ENCODE measurements at places on chromosomes 12 and 14.
A peak's percentile ranks its signal among the peaks of the same experiment; 100 is the strongest.

- DNase-seq: no peak
Measured at GRCh38 chr14:32226056-32226455, 23.0 kb upstream of the RNU6-8 start.

- no peak for DNase-seq
Measured at GRCh38 chr14:23380197-23380914, 3.5 kb downstream of the CMTM5 start.

- DNase-seq: no peak
Measured at GRCh38 chr12:16323010-16323409, 24.4 kb upstream of the MGST1 start.

DNA sequence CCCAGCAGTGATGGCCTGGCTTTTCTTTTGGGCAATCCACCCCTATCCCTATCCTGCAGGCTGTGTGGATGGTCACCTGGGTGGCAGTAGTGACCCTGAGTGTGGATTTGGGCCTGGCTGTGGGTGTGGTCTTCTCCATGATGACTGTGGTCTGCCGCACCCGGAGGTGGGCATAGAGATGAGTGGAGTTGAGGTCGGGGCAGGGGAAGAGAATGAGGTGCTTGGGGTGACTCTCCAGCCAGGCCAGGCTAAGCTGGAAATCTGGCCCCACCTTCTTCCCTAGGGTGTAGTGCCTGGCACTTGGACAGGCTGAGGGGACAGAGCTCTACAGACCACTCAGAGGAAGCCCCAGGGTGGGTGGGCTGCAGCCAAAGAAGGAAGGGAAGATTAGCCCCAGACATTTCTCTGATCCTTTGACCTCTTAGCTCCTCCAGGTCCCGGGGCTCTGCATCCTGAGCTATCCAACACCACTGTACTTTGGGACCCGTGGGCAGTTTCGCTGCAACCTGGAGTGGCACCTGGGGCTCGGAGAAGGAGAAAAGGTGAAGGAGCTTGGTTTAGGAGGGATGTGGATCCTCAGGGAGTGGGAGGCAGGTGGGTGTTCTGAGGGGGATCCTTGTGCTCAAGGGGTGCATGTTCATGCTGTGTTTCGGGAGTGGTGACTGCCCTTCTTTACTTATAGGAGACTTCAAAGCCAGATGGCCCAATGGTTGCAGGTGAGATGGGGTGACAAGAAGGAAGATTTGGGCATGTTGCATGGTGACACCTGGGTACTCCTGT lies 8.4 kb downstream of the B4GALNT1 start:
- DNase-seq: no peak

GRCh38 chr12:111411185-111411764 lies 5.6 kb downstream of the SH2B3 start:
- DNase-seq: no peak

DNA sequence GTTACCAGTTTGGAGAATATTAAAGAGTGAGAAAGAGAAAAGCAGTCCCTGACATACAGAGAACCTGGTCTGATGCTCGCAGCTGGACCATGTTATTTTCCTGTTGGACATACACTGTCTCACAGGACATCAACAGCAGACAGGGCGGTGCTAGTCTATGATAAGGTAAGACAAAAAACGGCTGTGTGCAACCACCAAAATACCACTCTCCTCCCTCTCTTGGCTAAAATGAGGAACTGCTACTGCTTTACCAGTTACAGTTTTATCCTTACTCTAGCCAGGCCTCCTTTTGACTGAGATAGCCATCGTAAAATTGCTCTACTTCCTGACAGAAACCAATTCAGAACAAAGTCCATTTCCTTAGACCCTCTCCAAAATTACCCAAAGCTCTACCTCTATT lies 47.0 kb upstream of the ERGIC2 start:
- DNase-seq: no peak

GRCh38 chr12:88298761-88299242 lies 156.7 kb downstream of the TMTC3 start:
- no peak for DNase-seq

DNA sequence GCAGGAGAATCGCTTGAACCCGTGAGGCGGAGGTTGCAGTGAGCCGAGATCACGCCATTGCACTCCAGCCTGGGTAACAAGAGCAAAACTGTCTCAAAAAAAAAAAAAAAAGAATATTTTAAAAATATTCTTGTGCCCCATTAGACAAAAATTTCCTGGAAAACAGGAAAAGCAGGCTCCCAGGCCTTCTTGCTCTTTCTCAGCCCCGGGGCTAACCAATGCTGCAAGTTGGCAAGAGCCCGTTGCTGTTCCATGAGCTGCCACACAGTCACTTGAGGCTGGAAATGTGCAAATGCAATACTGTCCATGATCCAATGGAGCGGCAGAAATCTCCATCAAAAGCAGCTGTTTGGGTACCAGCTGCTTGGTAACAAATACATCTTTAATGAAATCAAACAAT lies 994.7 kb downstream of the VRK1 start:
- no peak for DNase-seq

GRCh38 chr12:103586132-103586531 lies 941 bp upstream of the STAB2 start:
- DNase-seq: no peak

GRCh38 chr12:32906399-32907165 lies 10.0 kb upstream of the PKP2 start:
- no peak for DNase-seq

DNA sequence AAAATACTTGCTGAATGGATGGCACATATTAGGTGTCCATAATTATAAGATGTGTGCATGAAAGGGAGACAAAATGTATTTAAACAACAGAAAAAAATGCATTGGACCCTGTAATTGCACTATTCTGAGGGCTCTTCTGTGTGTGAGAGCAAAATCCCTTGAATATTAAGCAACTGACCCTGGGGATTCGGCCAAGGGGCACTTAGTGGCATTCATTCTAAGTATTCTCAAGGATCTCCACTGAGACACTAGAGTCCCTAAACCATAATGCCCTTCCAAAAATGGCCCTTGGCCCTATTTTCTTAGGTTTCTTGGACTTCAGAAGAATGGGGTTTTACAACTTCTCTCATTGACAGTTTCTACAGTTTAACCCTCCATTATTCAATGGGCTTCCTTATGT lies 388.6 kb downstream of the GLT1D1 start:
- DNase-seq: no peak

GRCh38 chr14:100376751-100377171 lies 53.6 kb downstream of the SLC25A47 start:
- DNase-seq: no peak

GRCh38 chr14:55454264-55455002 lies 14.0 kb upstream of the TBPL2 start:
- DNase-seq: no peak

- DNase-seq: no peak
Measured at GRCh38 chr12:111394480-111394879, 11.2 kb upstream of the SH2B3 start.

DNA sequence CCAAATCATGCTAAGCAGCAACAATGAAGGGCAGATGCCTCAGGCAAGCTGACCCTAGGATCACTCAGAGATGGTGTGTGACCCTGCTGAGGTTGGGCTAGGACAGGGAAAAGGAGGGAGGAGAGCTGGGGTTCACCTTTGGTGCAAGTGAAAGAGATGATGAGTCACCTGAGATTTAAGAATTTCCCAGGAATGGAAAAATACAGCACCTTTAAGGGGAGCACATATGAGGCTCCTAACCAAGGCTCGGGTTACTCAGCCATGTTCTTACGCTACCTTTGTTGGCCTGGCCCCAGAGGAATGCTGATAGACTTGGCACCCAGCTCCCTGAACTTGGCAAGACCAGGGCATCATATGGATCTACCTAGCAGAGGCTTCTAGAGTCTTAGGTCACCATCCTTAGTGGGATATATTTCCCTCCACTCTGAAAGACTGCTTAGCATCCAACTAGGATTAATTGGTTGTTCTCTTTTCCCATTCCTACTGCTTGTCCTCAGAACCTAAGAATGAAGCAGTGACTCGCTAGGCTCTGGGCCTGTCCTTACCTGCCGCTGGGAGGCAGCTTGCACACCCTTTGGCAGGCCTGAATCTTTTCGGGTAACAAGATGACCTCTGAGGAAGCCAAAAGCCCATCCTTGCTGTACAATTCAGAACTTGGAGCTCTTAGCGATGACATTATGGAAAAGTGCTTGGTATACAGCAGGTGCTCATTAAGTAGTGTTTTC lies 4.0 kb upstream of the NAA25 start:
- no peak for DNase-seq

DNA sequence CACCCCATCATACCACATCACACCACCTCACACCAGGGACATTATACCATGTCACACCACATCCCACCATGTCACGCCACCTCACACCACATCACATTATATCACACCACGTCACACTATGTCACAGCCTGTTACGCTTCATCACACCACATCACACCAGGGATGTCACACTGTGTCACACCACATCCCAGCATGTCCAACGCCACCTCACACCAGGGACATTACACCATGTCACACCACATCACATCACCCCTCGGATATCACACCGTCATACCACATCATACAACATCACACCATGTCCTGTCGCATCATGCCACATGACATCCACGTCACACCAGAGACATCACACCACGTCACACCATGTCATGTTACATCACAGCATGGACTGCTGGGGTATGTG lies 235.5 kb downstream of the TMEM121 start:
- no peak for DNase-seq

DNA sequence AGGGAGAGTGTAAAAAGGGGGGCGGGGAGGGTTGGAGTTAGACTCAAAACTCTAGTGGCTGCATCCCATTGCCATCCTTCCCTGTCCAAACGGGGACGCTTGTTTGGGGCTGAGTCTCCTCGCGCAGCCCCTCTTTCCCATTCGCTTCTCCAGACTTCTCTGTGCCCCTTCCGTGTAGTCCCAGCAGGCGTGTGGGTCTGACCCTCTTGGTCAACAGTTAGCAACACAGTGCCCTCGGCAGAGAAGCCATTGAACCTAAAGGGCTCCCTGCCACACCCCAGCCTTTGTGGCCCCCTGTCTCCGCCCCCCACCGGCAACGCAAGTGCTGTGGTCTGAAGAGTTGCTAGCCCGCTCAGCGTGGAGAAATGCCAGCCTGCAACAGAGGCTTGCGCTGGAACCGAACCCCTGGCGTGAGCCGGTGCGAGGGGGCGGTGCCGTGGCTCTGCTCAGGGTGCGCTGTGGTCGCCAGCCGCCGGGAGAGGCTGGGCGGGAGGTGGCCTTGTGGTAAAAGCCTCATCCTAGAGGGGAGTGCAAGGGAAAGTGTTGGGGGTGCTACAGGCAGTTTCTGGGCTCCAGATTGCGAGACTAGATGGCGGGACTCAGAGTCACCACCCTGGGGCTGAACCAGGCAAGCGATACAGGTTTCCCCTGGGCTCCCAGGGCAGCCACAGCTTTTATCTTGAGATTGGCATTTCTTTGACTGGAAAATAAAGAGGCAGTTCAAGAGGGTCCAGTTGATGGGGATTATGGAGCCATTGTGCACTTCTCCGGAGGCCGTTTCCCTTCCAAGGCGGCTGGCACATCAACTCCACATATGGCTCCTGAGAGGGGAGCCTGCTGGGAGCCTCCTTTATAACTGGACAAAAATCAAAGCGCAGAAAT lies 2.1 kb downstream of the PLXNC1 start:
- no peak for DNase-seq

GRCh38 chr14:36856095-36856878 lies 194.6 kb downstream of the PAX9 start:
- no peak for DNase-seq

- DNase-seq: no peak
Measured at GRCh38 chr14:71416392-71416791, 509.1 kb downstream of the PCNX1 start.

- DNase-seq: no peak
Measured at GRCh38 chr12:6047249-6048237, 76.9 kb downstream of the VWF start.

GRCh38 chr12:88519802-88520435 lies 60.4 kb downstream of the KITLG start:
- no peak for DNase-seq

- DNase-seq: no peak
Measured at GRCh38 chr14:93655078-93655750, 133.1 kb downstream of the PRIMA1 start.

DNA sequence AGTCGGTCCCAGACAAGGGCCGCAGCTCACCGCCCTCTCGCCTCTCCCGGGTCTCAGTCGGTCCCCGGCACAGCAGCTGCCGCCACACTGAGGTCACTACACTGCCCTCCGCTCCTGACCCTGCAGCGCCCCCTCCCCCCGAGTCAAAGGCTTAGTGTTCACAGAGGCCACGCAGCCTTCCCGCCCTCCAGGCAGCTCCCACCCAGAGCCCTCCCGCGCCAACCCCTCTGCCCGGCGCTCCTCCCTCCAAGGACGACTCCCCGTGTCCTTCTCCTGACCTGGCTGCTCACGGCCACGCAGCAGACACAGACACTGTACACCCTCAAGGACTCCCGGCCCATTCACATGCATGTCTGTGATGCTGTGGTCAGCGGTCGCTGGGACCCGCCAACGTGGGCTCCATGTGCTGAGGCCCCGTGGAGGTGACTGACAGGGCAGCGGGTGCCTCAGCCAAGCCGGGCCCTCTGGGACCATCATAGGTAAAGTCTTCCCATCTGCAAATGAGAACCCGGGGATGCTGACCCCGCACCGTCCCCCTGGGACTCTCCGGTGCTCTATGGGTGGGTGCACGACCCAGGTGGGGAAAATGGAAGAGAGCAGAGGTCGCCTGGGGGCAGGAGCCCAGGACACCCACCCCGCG lies 16.3 kb upstream of the GALNT9 start:
- peak; percentile 42 for DNase-seq

DNA sequence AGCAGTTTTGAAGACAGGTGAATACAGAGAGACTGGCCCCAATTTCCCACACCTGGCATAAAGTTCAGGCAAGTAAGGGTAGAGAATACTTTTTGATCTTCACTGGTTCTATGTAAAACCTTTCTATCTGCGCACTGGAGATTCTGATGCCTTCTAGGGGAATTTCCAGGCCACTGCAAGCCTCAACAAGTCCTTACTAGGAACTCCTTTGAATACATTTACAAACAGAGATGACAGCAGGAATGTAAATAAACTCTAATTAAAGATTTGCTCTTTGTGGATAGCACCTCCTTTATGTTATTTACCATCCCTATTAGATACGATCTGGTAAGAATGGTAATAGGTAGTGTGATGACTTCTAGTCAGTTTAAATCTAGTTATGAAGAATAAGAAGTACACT lies 69.2 kb downstream of the NTN4 start:
- no peak for DNase-seq

DNA sequence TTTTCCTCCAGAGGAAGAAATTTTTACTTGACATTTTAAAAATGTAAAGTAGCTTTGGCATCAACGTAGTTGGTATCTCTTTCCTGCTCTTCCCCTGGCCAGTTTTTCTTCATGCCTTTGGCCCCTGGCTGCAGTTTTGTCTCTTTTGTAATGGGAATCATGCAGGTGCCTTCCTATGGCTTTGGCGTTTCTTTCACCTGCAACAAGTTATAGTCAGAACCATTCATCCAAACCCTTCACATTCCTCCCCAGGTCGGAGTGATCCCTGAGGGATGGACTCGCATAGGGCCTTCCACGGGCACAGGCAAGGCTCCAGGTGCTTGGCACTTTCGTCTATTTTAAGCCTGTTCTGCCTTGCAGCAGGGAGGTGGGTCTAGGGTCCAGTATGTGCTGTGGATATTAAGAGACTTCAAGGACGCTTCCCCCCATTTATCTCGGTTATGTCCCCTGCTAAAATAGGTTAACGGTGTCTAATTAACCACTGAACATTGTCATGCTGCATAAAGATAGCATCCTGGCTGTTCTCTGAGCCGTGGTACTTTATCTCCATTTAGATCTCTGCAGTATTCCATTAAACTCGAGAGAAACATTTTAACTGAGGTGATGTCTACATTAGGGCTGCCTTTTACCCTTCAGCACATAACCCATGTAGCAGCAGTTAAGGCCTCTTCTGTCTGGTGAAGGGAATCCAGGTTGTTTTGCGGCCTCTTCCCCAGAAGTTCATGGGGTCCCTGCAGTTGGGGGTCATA lies 66.3 kb downstream of the IFT43 start:
- DNase-seq: no peak
